Cardiac muscle cell (in vitro differentiated cells and primary cell): ENCODE measurements at places on chromosomes 3 and 15. TPM values are rescaled to one million over a fixed set of nuclear protein-coding genes. Genes with fewer than 3 reads are reported as not detected.

SLC27A2 gene
- polyA plus RNA-seq = not detected in 2 replicates

DLL4 gene
- 0.42 TPM in 1 of 2 replicates, not detected in the other for polyA plus RNA-seq

HESX1 gene
- 7.0 and 12.2 TPM in 2 replicates for polyA plus RNA-seq

SNTN gene
- not detected in 2 replicates for polyA plus RNA-seq

CHRM5 gene
- polyA plus RNA-seq = not detected in 2 replicates

GOLGA8J gene
- 0.27 TPM in 1 of 2 replicates, not detected in the other for polyA plus RNA-seq

CKMT1B gene
- 3.3 and 6.5 TPM in 2 replicates for polyA plus RNA-seq

CADPS gene
- 49.2 and 53.9 TPM in 2 replicates for polyA plus RNA-seq

ARIH2 gene
- polyA plus RNA-seq = 78.1 and 78.6 TPM in 2 replicates

EOMES gene
- 0.34 TPM in 1 of 2 replicates, not detected in the other for polyA plus RNA-seq

RTP1 gene
- not detected in 2 replicates for polyA plus RNA-seq

PRTG gene
- polyA plus RNA-seq = 16.1 and 24.7 TPM in 2 replicates

- no peak for DNase-seq
These were observed 66.6 kb downstream of the TGFBR2 start for GRCh38 chr3:30672959-30673358.

- peak; percentile 38 for DNase-seq
These were observed 506 bp downstream of the RAD51 start for GRCh38 chr15:40695469-40695890.

DNA sequence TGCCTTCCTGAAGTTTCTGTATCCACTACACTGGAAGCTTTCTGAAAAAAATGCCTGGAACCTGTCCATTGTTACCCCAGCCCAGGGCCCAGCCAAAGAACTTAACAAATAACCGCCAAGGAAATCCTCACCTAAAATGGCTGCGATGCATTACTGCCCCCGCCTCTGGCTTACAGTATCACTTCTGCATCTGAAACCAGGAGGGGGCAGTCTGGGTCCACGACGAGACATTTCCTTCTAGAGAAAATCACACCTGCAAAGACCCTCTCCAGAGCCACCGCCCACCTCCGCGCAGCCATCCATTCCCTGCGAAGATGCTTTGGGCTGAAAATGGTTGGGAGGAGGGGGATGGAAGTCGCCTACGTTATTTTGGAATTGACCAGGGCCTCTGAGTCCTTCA is 22.4 kb upstream of the CELF6 start:
- DNase-seq = peak; percentile 27

- peak; percentile 22 for DNase-seq
These were observed 63.9 kb downstream of the PGPEP1L start for GRCh38 chr15:98943601-98944151.

- DNase-seq = no peak
These were observed 14.6 kb downstream of the MELTF start for GRCh38 chr3:197014942-197015575.

DNA sequence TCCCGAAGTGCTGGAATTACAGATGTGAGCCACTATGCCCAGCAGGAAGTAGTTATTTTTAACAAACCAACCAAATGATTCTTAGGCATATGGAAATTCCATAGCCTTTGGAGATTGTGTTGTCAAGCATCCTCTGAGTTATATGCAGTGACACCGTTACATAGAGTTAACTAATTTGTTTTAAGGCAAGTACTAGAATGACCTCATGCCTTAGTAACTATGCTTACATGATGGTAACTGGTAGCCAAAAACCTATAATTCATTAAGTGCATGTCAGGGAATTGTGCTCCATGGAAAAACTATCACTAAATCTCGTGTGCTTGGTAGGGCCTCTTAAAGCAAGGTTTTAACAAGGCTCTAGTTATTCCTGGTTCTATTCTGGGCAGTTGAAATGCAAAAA is 392.8 kb downstream of the TUSC7 start:
- no peak for DNase-seq

DNA sequence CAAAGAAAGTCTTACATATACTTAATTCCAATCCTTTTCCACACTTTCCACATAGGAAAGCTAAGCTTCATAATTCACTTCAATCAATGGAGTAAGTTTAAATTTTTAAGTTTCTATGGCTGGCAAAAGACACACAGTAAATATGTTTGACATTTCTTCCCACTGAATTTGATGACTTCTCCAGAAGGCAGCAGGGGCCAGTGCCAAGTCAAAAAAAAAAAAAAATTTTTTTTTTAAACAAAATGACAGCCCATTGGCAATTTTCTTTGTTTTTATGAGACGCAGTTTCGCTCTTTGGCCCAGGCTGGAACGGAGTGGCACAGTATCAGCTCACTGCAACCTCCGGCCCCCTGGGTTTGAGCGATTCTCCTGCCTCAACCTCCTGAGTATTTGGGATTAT is 28.7 kb downstream of the ATP13A3 start:
- no peak for DNase-seq

GRCh38 chr3:174955513-174956016 is 96.4 kb downstream of the NAALADL2 start:
- no peak for DNase-seq

DNA sequence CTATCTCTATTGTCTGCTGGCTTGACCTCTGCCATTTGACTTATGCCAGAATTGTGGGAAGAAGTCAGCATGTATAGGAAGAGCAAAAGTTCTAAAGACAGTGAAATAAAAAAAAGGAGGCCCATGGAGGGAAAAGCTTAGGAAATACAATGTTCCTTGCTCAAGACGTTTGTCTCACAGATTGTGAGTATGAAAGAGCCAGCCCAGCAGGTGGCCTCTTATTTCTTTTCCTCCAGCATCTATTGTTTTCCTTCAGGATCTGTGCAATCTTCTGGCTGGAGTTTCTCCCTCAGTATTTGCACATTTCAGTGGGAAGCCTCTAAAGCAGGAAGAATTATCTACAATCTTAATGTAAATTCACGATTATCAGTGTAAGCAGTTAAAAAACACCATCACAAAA is 43.7 kb downstream of the ZDHHC3 start:
- DNase-seq = no peak

GRCh38 chr3:171286580-171287249 is 173.5 kb downstream of the TNIK start:
- DNase-seq = no peak

DNA sequence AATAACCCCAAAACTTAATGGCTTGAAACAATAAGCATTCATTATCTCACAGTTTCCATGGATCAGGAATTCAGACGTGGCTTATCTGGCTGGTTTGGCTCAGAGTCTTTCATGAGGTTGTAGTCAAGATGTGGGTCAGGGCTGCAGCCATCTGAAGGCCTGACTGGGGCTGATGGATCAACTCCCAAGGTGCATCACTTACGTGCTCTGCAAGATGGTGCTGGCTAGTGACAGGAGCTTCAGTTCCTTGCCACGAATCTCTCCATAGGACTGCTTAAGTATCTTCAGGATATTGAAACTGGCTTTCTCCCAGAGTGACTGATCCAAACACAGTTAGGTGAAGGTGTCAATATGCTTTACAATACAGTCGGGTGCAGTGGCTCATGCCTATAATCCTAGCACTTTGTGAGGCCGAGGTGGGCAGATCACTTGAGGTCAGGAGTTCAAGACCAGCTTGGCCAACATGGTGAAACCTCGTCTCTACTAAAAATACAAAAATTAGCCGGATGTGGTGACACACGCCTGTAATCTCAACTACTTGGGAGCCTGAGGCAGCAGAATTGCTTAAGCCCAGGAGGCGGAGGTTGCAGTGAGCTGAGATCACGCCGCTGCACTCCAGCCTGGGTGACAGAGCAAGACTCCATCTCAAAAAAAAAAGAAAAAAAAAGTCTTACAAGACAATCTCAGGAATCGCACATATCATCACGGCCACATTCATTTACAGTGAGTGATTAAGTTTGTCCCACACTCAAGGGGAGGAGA is 28.5 kb upstream of the PTPRG start:
- DNase-seq = no peak

DNA sequence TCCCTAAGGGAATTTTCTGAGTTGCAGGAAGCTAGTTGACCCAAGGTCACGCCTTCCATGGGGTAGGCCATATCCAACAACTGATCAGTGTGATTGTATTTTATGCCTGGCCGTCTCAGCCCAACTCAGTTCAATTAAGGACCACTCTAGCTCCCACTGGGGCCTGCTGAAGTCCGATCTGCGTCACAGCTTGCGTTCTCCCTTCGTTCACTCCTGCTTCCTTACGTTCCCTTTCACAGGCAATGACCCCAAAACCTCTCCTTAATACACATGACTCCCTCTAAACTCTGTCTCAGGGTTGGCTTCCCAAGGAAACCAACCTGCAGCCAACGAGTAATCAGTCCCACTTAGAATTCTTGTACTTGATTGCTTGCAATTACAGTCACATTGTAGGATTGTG is 428.0 kb downstream of the RBMS3 start:
- DNase-seq = no peak

GRCh38 chr3:44969154-44969827 is 6.7 kb downstream of the ZDHHC3 start:
- DNase-seq = no peak

DNA sequence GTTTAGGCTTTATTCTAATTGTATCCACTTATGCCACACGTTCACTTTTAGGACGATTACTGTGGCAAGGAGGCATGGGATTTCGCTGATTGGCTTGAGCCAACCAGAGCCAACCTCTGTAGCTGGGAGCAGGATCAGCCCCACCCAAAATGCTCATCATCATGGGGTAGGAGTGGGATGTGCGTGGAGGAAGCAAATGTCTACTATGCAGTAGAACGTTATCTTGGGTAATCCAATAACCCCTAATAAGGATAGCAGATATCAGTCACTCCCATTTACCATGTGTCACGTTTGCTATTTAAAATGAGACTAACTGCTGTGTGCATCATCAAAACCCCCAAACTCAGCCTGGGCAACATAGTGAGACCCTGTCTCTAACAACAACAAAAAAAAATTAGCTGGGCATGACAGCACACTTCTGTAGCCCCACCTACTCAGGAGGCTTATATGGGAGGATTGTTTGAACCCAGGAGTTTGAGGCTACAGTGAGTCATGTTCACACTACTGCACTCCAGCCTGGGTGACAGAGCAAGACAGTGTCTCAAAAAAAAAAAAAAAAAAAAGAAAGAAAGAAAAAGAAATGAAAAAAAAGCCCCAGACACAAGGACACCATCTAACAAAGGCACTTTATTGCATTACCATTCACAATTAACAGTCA is 17.8 kb upstream of the ITGB5 start:
- DNase-seq = no peak

- DNase-seq = no peak
These were observed 62.0 kb downstream of the ZNF148 start for GRCh38 chr3:125313060-125313635.

DNA sequence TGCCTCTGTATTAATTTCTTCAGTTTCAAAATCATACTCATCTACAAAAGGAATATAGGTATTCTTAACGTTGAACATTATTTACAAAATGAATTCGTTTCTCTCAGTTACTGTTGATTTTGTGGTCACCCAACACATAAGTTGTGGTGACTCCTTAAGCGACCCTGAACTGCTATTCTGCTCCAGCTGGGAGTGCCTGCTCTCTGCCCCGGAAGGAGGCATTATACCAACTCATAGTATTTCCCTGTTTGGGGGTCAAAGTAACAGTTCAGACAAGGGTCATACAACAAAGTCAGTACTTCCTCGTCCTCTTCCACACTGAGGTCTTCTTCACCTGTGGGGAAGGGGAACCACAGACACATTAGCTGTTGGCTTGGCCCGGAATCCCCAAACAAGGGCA is 75.7 kb upstream of the FAM3D start:
- no peak for DNase-seq

- no peak for DNase-seq
These were observed 13.1 kb downstream of the PARL start for GRCh38 chr3:183871541-183871940.

- DNase-seq = no peak
These were observed 12.5 kb downstream of the TNFAIP8L3 start for GRCh38 chr15:51082246-51082645.

GRCh38 chr15:95676500-95676899 is 654.0 kb upstream of the NR2F2 start:
- no peak for DNase-seq

GRCh38 chr3:27533718-27534573 is 49.8 kb upstream of the SLC4A7 start:
- no peak for DNase-seq

- DNase-seq = no peak
These were observed 549 bp downstream of the TRH start for GRCh38 chr3:129974833-129975704.

DNA sequence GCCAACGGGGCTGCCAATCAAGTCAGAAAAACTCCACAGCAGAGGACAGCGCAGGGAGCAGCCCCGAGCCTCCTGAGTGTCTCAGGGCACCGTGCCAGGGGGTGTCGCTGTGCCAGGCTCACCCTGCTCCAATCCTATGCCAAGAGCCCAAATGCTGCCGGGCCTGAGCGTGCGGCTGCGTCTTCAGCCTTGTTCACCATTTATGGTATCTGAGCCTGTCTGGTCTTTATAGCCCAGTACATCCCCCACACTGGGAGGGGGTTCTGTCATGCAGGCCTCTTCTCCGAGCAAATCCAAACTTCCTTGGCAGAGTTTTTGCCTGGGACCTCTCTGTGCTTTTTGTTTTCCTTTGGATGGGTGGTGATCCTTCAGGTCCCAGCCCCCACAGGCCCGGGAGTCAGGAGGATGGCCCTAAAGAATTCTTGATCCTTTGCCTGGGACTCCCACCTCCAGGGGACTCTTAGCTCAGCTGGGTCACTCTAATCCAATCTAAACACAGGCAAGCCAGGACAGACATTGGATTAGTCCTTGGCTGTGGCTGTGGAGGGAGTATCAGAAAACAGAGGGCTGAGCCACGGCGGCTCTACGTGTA is 135.1 kb upstream of the HACD2 start:
- no peak for DNase-seq

- DNase-seq = no peak
These were observed 114.5 kb downstream of the GMPS start for GRCh38 chr3:155984791-155985417.

- DNase-seq = peak; percentile 29
These were observed 38.2 kb upstream of the ACP3 start for GRCh38 chr3:132279030-132279429.

- peak; percentile 66 for DNase-seq
These were observed 203.3 kb upstream of the IL12A start for GRCh38 chr3:159785273-159785708.

GRCh38 chr3:188798556-188799145 is 373.1 kb upstream of the TPRG1 start:
- no peak for DNase-seq
